Occipital lobe (tissue), 3 donors: ENCODE measurements at places on chromosomes 12 and 14.
A peak's percentile ranks its signal among the peaks of the same experiment; 100 is the strongest.

GRCh38 chr14:91925727-91926121, 21.8 kb downstream of the FBLN5 start:
- DNase-seq: no peak

- no peak for DNase-seq
Measured at GRCh38 chr12:121989276-121990113, 32.2 kb upstream of the BCL7A start.

DNA sequence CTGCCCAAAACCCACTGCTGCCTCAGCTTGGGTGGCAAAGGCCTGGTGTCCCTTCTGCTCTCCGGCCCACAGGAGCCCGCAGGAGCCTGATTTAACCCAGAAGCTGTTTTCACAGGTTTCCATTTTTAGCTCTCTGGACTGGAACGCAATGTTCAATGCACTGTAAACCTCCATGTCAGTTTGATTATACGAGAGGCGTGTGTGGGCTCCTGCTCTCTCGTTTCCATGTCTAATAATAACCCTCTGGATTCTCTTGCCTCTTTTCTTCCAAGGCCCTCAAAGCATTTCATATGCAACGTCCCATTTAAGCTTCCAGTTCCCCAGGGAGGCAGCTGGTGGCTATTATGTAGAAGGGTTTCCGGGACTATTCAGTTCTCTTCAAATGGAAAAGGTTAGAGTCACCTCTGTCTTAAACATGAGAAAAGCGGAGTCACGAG, 161.1 kb downstream of the SUDS3 start:
- peak; percentile 54 for DNase-seq

DNA sequence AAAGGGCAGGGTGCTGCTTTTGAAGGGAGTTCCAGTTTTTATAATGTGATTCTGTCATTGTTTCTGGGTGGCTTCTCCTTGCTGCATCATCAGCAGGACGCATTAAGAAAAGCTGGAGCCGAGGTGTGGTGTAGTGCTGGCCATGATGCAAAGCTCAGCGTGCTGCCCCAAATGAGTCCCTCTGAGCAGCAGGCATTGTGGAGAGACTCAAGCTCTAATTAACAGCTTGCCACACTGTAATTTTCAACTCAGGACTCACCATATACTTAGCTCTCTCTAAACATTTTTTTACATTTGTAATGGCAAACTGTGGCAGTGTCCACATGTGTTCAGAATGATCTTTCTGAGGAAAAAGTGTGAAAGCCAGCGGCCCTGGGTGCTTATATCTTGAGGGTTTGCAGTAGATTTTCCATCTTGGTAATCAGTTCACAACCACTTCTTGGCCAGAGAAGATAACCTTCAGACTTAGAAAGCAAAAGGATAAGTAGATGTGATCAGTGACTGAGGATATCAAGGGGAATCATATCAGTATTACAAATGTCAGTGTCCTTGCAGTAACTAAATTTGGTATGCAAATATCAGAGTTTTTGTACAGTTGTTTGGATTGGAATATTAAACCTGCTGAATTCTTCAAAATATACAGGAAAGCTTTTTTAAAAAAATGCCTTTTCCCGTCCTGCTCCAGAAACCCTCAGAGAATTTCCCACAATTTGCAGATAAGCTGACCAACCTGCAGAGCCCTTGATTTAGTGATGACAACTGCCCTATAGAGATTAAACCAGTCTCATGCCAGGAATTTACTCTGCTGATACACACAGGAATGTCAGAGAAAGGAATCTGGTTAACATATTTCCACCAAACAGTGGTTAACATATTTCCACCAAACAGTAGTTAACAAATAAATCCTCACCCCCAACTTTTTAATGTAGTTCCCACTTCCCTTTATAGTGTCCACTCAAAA, 63.6 kb downstream of the DAAM1 start:
- DNase-seq: no peak

GRCh38 chr14:35051796-35052195, 5.7 kb downstream of the FAM177A1 start:
- DNase-seq: no peak

GRCh38 chr12:31536672-31537071, 54.3 kb downstream of the DENND5B start:
- no peak for DNase-seq

DNA sequence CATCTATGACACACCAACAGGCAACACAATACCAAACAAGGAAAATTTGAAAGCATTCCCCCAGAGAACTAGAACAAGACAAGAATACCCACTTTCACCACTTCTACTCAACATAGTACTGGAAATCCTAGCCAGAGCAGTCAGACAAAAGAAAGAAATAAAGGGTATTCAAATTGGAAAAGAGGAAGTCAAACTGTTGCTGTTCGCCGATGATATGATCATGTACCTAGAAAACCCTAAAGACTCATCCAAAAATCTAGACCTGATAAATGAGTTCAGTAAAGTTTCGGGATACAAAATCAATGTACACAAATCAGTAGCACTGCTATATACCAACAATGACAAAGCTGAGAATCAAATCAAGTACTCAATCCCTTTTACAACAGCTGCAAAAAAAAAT, 8.1 kb upstream of the ATL1 start:
- no peak for DNase-seq

GRCh38 chr12:121796855-121797751, 3.6 kb upstream of the RHOF start:
- peak; percentile 75 for DNase-seq

- no peak for DNase-seq
Measured at GRCh38 chr12:67626156-67626555, 22.4 kb upstream of the DYRK2 start.

DNA sequence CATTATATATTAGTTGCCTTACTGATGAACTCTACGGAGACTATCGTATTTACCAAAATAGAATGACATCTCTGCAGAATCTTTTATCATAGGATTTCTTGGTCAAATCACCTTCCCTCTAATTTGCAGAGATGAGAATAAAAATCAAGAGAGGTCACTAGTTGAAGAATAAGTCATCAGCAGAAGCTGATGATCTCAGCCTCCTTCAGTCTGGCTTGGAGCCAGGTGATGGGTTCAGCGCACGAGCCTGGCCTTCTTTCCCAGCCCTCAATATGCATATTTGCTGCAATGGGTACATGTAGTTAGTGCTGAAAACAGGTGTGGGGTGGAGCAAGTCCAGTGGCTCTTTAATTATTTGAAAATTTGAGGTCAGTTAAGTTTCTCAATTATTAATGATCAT, 19.2 kb upstream of the EMP1 start:
- DNase-seq: no peak

DNA sequence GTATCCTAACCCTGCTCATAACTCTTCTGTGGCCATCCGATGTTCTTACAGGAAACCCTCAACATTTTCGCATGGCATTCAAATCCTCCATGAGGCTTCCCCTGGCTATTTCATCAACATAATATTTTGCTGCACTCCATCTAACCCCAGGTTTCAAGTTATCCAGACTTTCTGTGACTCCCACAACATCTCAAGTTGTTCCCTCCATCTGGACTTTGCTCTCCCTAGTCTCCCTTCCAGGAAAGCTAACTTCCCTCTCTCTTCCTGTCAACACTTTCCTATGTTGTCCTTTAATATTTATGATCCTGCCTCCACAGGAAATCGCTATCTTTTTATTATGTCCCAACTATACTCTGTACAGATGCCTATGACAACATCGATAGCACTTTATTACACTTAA, 146.1 kb downstream of the METTL25 start:
- DNase-seq: no peak

GRCh38 chr12:52070185-52070925, 577 bp downstream of the ATG101 start:
- no peak for DNase-seq

DNA sequence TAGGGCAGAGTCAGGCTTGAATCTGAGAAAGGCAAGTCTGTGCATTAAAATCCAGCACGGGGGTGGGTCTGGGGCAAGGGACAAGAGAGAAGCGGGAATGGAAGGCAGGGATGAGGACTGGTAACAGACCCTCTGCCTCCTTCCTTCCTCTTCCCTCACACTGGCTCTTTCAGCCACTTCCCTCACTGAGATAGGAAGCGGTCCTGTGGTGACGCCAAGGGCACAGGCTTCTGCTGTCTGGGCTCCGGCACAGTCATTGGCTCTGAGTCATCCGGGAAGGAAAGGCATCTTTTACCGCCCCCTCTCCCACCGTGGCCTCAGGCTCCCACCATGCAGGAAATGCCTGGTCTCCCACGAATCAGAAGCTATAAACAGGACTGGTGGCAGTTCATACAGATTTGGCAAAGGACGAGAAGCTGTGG, 70.2 kb downstream of the ETV6 start:
- DNase-seq: no peak

- no peak for DNase-seq
Measured at GRCh38 chr12:132505105-132505851, 15.3 kb downstream of the FBRSL1 start.

GRCh38 chr12:54700301-54700700, 52.1 kb upstream of the DCD start:
- DNase-seq: no peak

DNA sequence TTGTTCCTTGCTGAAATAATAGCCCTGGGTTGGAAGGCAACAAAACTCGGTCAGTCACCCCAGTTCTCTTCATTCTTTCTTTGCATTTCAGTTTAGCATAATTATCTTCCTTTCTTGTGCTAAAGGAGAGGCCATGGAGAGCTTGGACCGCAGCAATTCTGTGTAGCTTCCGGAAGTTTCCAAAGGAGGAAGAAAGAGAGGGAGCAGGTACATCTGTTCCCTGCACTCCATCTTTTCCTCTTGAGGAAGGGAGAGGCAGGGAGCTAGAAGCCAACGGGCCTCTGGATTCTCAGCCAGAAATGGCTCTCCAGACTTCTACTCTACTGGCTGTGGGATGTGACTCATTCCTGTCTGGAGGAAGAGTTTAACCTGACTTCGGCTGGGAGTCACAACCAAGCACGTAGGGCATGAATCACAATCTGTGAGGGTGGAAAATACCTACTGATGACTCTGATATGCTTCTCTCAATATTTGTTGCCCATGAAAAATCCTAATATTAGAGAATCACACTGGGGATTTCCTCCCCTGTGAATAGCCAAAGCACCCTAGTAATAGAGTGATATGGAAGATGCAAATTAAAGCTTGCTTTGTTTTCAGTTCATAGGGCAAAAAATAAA, 17.0 kb downstream of the ANO6 start:
- peak; percentile 48 for DNase-seq

DNA sequence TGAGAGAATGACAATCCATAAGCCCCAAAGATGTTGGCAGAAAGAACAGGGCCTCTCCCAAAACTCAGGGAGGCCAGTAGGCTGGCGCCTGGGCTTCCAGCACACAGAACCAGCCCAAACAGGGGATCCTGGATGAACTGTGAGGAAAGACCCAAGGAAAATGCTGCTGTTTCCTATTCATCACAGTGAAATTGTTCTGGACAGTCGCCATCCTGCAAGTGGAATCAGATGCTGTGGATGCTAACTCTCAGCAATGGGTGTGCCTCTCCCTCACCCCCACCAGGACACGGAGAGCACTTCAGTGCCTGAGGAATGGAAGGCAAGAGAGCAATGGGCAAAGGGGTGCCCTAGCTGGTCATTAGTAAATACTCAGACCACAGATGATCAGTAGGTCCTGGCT, 80.8 kb downstream of the ANO2 start:
- no peak for DNase-seq

GRCh38 chr12:116735951-116736599, 1.8 kb downstream of the SPRING1 start:
- DNase-seq: no peak

DNA sequence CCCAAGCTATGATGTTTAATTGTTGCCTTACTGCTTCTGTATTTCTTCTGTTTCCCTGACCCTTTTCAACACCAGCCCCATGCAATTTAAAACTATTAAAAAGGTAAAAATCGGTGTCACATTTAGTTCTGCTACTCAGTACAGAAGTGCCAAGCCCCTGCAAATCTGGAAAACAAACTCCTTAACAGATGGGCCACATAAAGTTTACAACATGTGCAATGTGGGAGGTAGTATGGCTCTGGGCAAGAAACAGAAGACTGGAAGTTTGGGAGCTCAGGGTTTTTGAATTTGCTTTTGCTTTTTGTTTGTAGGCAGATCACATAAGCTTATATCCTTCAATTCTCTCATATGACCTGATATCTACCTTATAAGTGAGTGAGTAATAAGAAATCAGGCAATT, 404.0 kb upstream of the ATP2B1 start:
- no peak for DNase-seq

GRCh38 chr14:68784226-68784910, 8.5 kb downstream of the ZFP36L1 start:
- DNase-seq: no peak

DNA sequence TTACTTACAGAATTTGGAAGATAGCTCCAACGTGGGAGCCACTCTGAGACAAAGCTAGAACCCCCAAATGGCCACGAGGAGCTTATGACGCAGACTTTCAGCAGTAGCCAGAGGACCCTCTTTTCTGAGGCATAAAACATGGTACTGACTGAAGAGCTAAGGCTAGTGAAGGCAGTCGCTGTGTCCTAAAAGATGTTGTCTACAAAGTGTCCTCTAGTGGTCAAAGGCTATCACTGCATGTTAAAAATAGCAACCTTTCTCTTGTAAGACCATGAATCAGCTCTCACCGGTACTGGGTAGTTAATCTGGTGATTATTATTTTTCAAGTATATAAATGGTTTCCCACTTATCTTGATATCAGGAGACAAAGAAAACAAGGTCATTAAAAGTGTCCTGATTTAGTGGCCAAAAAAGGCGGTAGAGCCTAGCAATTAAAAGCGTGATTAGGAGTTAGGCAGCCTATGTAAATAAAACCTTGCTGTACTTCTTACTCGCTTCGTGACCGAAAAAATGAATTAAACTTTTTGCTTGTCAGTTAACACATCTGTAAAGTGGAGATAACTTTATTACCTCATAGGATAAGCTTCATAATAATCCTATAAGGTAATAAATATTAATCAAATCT, 47.0 kb upstream of the LGR5 start:
- DNase-seq: no peak

- DNase-seq: no peak
Measured at GRCh38 chr14:36227802-36228201, 51.3 kb upstream of the PTCSC3 start.

- DNase-seq: no peak
Measured at GRCh38 chr12:110619534-110619953, 5.6 kb downstream of the TCTN1 start.
